ENCODE measurements at places on chromosomes 12 and 14.

DNA sequence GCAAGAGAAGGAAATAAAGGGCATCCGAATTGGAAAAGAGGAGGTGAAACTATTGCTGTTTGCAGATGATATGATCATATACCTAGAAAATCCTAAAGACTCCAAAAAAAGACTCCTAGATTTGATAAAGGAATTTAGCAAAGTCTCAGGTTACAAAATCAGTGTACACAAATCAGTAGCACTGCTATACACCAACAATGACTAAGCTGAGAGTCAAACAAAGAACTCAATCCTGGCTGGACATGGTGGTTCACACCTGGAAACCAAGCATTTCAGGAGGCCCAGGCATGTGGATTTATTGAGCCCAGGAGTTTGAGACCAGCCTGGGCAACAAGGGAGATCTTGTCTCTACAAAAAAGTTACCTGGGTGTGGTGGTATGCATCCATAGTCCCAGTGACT lies 188.7 kb upstream of the PLXNC1 start:
- DNase-seq = no peak

- no peak for DNase-seq
These were observed 3.2 kb downstream of the OSBPL8 start for GRCh38 chr12:76556368-76556767.

- no peak for DNase-seq
These were observed 310.8 kb downstream of the FUT8 start for GRCh38 chr14:65723348-65723747.

DNA sequence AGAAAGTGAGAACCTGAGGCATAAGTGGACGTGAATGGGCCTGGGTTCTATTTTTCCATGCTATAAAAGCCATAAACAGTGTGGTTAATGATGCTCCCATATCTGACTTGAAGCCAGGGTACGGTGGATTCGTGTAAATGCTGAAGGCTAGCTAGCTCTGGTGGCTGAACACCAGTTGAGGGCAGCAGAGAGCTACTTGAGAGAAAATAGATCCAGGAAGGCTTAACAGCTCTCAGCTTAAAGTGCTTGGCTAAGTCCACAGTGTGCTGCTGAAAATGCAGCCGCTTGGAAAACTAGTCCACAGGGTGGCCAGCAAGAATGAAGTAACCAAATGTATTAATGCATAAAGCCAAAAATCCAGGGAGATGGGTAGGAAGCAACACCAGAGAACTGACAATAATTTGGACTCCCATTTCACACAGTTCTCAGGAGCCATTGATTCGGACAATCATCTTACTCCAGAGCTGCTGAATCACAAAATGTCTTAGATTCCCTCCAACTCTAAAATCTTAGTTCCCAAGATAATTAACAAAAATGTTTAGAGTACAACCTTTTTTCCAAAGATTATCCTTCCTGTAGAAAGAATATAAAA lies 15.0 kb upstream of the FOXG1 start:
- DNase-seq = peak; percentile 20

- no peak for DNase-seq
These were observed 181.3 kb downstream of the KIF26A start for GRCh38 chr14:104319491-104320241.

Measured in G401 (cell line).